ENCODE measurements at places on chromosomes 2 and 18.

- DNase-seq: no peak
Measured at GRCh38 chr2:81324046-81324445, 1019.5 kb upstream of the LRRTM1 start.

GRCh38 chr2:128457716-128458115 is 139.0 kb upstream of the HS6ST1 start:
- DNase-seq: no peak

DNA sequence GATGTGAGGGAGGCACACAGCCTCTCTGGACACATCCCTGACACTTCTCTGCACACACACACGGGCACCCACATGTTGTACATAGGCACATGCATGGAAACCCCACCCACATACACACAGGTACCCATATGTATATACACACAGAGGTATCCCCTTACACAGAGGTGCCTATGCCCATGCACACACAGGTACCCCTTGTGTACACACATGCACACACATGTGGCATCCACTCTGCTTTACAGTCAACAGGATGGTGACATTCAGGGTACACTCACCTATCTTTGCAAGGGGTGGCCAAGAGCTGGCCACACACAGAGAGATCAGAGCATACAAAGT is 59.5 kb downstream of the FAM168B start:
- DNase-seq: no peak

GRCh38 chr2:88310787-88311186 is 140.6 kb downstream of the THNSL2 start:
- no peak for DNase-seq

- DNase-seq: no peak
Measured at GRCh38 chr2:54655046-54655809, 68.2 kb upstream of the EML6 start.

GRCh38 chr2:240635121-240635997 is 10.1 kb downstream of the GPR35 start:
- DNase-seq: no peak

Measured in stimulated activated CD4-positive, alpha-beta T cell treated with anti-CD3 and anti-CD28 coated beads, TNF-alpha, amount 100 ng/mL, for 24 hours (primary cell).